OCI-LY7 (cell line): ENCODE measurements at places on chromosomes 5 and 9.
A peak's percentile ranks its signal among the peaks of the same experiment; 100 is the strongest.

DNA sequence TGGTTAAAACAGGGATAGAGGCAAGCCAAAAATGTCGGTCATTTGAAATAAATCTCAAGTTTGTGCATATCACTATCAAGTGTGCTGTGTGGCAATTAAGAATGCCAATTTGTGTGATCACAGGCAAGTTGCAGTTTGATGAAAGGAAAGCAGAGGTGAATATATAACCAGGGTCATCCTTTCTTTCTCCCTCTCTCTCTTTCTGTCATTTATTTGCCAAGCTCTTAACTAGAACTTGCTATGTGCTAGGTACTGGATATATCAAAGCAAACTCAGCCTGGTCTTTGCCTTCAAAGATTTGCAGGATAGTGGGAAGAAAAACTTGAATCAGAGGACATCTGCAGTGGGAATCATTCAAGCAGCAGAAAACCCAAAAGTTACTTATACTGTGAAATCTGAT lies 22.0 kb downstream of the PDCD1LG2 start:
- no peak for DNase-seq

GRCh38 chr5:121668635-121669034 lies 183.0 kb upstream of the FTMT start:
- no peak for DNase-seq

- no peak for DNase-seq
Measured at GRCh38 chr9:80498001-80498555, 926.3 kb downstream of the TLE4 start.

- no peak for DNase-seq
Measured at GRCh38 chr9:36893184-36893583, 140.9 kb downstream of the PAX5 start.

GRCh38 chr5:64229163-64229774 lies 63.6 kb downstream of the RNF180 start:
- peak; percentile 43 for DNase-seq

DNA sequence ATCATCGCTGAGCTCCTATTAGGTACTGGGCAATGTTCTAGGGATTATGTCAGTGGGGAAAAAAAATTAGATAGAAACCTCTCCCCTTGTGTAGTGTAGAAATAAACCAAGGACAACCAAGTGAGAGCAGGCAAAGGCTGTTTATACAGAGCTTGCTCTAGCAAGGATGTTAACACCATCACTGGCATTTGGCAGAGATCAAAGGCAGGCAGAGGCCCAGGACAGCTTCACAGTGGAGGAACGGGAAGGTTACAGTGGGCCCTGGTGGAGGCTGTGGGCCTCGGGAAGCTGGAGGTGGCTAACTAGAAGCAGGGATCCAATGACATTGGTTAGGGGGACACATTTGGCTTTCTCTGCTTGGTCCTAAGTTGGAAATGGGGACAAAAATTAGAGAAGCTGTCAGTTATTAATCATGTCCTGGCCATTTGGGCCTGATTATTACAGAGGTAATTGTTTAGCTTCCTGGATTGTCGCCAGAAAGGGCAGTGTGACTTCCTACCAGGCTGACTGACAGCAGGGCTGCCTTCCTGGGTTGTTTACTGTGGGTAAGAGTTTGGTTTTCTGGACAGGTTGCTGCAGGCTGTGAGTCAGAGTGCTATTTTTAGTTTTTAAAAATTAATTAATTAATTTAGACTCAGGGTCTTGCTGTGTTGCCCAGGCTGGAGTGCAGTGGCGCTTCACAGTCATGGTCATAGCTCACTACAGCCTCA lies 259.3 kb downstream of the ROR2 start:
- DNase-seq, result no peak
